Activated naive CD8-positive, alpha-beta T cell treated with anti-CD3 and anti-CD28 coated beads, Interleukin-2, amount 10 ng/mL, durations not matched to agents 7 days and 5 days (primary cell): ENCODE measurements at places on chromosomes 1 and 21. TPM values are rescaled to one million over a fixed set of nuclear protein-coding genes. Genes with fewer than 3 reads are reported as not detected.
A peak's percentile ranks its signal among the peaks of the same experiment; 100 is the strongest.

- peaks cover 14% of the 10 kb centered on the region for H3K36me3 ChIP-seq
- H3K27me3 ChIP-seq: no peaks in the 10 kb centered on the region
- H3K4me3 ChIP-seq: peak overlapping the region; percentile 94
- DNase-seq: no peak
Observed at GRCh38 chr1:25620211-25620610, 3.6 kb downstream of the MAN1C1 start.

GRCh38 chr1:96580920-96581319 lies 140.7 kb upstream of the PTBP2 start:
- no peak for DNase-seq
- H3K27me3 ChIP-seq: peaks cover 5% of the 10 kb centered on the region
- H3K27ac ChIP-seq: no peak overlapping the region
- H3K36me3 ChIP-seq: no peaks in the 10 kb centered on the region
- no peaks in the 10 kb centered on the region for H3K4me1 ChIP-seq

DNA sequence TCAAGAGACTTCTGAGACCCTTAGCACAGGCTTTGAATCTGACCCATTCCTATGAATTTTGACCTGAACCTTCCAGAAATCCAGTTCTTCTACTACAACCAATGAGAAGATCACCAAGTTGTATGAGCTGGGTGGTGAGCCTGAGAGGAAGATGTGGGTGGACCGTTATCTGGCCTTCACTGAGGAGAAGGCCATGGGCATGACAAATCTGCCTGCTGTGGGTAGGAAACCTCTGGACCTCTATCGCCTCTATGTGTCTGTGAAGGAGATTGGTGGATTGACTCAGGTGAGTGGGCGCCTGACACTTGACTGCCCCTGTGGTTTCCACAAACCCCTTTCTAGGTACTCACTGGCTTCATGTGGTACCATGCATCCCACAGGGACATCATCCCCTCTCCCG lies 20.0 kb upstream of the PIGV start:
- no peak overlapping the region for H3K4me3 ChIP-seq
- peak overlapping the region; percentile 21 for H3K27ac ChIP-seq
- peaks cover 26% of the 10 kb centered on the region for H3K4me1 ChIP-seq
- H3K27me3 ChIP-seq: no peaks in the 10 kb centered on the region
- DNase-seq: no peak
- peaks cover 64% of the 10 kb centered on the region for H3K36me3 ChIP-seq

GRCh38 chr1:205616563-205617293 lies 15.1 kb downstream of the ELK4 start:
- peaks cover 30% of the 10 kb centered on the region for H3K36me3 ChIP-seq
- H3K4me3 ChIP-seq: no peak overlapping the region
- H3K4me1 ChIP-seq: peaks cover 14% of the 10 kb centered on the region
- DNase-seq: no peak
- H3K27ac ChIP-seq: no peak overlapping the region

DNA sequence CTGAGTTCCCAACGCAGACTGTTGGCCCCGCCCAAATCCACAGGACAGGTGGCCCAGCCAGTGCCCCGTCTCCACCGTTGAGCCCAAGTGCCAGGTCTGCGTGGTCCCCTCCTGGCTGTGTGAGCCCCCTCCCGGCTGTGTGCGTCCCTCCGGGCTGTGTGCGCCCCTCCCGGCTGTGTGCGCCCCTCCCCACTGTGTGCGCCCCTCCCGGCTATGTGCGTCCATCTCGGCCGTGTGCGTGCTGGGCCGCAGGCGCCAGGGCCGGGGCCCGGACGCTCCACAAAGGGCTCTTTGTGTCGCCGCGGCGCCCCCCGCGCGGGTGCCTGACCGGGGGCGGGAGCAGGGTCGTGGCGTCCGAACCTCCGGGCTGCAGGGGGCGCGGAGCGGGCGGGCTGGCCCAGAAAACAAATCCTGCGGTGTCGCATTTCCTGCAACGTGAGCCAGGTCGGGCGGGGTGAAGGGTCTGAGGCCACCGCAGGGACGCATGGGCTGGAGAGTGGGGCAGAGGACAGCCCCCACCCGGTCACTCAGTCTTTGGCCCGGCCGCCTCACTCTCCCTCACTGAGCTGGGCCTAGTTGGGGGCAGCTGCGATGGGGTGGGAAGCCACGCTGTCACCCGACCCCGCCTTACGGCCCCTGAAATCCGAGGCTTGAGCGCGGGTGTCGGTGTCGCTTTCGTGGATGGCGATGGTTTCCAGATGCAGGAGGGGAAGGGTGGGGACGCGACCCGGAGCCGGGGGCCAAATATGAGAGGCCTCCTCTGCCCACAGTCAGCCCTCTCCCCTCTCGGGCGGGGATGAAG lies 18.8 kb downstream of the TNFRSF25 start:
- H3K4me3 ChIP-seq: no peak overlapping the region
- H3K36me3 ChIP-seq: no peaks in the 10 kb centered on the region
- H3K27me3 ChIP-seq: peaks cover 48% of the 10 kb centered on the region
- no peak overlapping the region for H3K27ac ChIP-seq
- DNase-seq: no peak

- H3K4me3 ChIP-seq: peak overlapping the region; percentile 61
- DNase-seq: peak; percentile 65
- peaks cover 60% of the 10 kb centered on the region for H3K4me1 ChIP-seq
Observed at GRCh38 chr1:44721485-44722361, 9.2 kb downstream of the RNU5D-1 start.

GRCh38 chr1:36866169-36866814 lies 168.0 kb downstream of the GRIK3 start:
- no peaks in the 10 kb centered on the region for H3K36me3 ChIP-seq
- no peak overlapping the region for H3K27ac ChIP-seq
- no peak for DNase-seq
- H3K27me3 ChIP-seq: peaks cover 2% of the 10 kb centered on the region
- no peaks in the 10 kb centered on the region for H3K4me1 ChIP-seq

- DNase-seq: no peak
- H3K27me3 ChIP-seq: no peaks in the 10 kb centered on the region
- H3K36me3 ChIP-seq: no peaks in the 10 kb centered on the region
- peaks cover 10% of the 10 kb centered on the region for H3K4me1 ChIP-seq
- H3K27ac ChIP-seq: peak overlapping the region; percentile 9
Observed at GRCh38 chr1:29200906-29201594, 19.4 kb upstream of the SRSF4 start.

CHODL gene
- total RNA-seq: 0.31 TPM

LCE3A gene
- not detected for total RNA-seq

- no peaks in the 10 kb centered on the region for H3K36me3 ChIP-seq
- H3K27ac ChIP-seq: no peak overlapping the region
- H3K4me1 ChIP-seq: no peaks in the 10 kb centered on the region
- H3K4me3 ChIP-seq: no peak overlapping the region
- peaks cover 10% of the 10 kb centered on the region for H3K27me3 ChIP-seq
Observed at GRCh38 chr1:175564723-175565122, 178.7 kb downstream of the TNR start.

GRCh38 chr1:42979036-42979430 lies 20.4 kb upstream of the SLC2A1 start:
- H3K36me3 ChIP-seq: peaks cover 7% of the 10 kb centered on the region
- no peaks in the 10 kb centered on the region for H3K27me3 ChIP-seq
- no peak overlapping the region for H3K27ac ChIP-seq
- H3K4me1 ChIP-seq: peaks cover 1% of the 10 kb centered on the region
- DNase-seq: no peak

CTSS gene
- 104 TPM for total RNA-seq

CRABP2 gene
- 0.68 TPM for total RNA-seq
